ENCODE measurements at places on chromosomes 4 and X.

GRCh38 chr4:108544481-108544880 is 75.9 kb upstream of the RPL34 start:
- H3K27ac ChIP-seq: no peak overlapping the region
- H3K27me3 ChIP-seq: peaks cover 2% of the 10 kb centered on the region
- H3K36me3 ChIP-seq: peaks cover 5% of the 10 kb centered on the region
- no peaks in the 10 kb centered on the region for H3K4me1 ChIP-seq
- DNase-seq: no peak

DNA sequence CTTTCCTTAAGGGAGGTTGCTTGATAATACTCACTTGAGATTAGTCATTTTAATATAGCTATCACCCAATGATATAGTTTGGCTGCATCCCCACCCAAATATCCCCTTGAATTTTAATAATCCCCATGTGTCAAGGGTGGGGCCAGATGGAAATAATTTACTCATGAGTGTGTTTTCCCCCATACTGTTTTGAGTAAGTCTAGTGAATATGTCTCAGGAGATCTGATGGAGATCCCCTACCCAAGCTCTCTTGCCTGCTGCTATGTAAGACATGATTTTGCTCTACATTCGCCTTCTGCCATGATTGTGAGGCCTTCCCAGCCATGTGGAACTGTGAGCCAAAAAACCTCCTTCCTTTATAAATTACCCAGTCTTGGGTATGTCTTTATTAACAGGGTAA is 539.7 kb upstream of the GRID2 start:
- H3K27me3 ChIP-seq: peaks cover 3% of the 10 kb centered on the region
- peaks cover 14% of the 10 kb centered on the region for H3K4me1 ChIP-seq
- no peak overlapping the region for H3K4me3 ChIP-seq
- DNase-seq: no peak
- no peak overlapping the region for H3K27ac ChIP-seq

- H3K27me3 ChIP-seq: no peaks in the 10 kb centered on the region
- no peaks in the 10 kb centered on the region for H3K36me3 ChIP-seq
- no peak overlapping the region for H3K27ac ChIP-seq
- DNase-seq: no peak
- no peaks in the 10 kb centered on the region for H3K4me1 ChIP-seq
- no peak overlapping the region for H3K4me3 ChIP-seq
Observed at GRCh38 chr4:7173841-7174449, 18.4 kb upstream of the SORCS2 start.

DNA sequence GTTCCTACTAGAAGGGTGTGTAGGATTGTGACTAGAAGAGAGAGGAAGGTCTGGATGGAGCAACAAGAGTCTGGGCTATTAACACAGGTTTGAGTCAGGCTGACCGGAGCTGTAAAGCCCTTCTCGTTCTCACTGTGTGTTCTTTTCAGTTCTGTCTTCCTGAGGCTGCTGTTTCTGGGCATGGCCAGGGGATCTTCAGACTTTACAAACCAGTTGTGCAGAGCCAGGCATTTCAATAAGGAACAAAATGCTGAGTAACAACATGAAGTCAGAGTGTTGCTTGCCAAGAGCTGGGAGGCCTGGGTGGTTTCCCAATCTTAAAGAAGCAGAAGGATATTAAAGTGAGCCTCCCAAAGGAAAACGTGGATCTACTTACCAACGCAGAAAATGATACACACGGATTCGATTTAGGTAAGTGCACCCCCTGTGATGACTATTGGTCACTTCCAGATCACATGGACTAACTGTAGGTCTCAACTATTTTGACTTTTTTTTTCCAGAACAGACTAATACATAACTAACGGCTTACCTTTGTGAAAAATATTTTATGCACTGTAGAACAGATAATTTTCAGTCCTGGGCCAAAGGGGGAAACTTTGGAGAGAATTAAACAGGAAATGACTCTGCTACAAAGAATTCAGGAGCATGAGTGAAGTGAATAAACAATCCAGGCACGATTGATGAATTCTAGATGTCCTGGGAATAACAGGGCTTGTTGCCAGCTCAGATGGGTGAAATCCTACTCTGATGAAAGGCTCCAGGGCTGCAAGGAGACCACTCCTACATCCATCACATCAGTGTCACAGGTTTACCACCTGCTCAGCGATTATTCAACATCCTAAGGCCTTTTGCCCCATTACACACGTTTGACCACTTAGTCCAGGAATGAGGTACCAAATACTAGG is 94.5 kb downstream of the ANXA3 start:
- no peaks in the 10 kb centered on the region for H3K27me3 ChIP-seq
- peak overlapping the region; percentile 22 for H3K27ac ChIP-seq
- no peaks in the 10 kb centered on the region for H3K36me3 ChIP-seq
- DNase-seq: no peak
- H3K4me3 ChIP-seq: no peak overlapping the region

- peak overlapping the region; percentile 92 for H3K27ac ChIP-seq
- peak overlapping the region; percentile 89 for H3K4me3 ChIP-seq
- peak; percentile 73 for DNase-seq
Observed at GRCh38 chr4:140149846-140150635, 3.9 kb downstream of the MAML3 start.

DNA sequence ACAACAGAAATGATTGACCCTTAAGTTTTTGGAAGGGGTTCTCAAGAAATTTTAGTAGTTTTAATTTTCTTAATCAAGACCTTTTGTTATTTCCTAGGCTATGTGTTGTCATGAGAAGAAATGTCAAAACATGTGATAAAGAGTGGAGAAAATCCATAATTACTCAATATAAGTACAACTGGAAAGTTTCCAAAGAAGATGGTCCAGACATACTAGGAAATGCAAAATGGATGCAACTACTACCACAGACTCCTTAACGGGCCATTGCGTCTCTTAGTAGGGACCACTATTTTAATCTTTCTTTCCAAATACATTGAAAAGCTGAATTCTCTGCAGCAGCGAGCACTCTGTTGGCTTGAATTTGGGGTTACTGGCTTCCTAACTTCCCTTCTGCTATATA is 148.8 kb downstream of the NWD2 start:
- no peaks in the 10 kb centered on the region for H3K27me3 ChIP-seq
- no peaks in the 10 kb centered on the region for H3K36me3 ChIP-seq
- H3K27ac ChIP-seq: no peak overlapping the region
- DNase-seq: no peak

DNA sequence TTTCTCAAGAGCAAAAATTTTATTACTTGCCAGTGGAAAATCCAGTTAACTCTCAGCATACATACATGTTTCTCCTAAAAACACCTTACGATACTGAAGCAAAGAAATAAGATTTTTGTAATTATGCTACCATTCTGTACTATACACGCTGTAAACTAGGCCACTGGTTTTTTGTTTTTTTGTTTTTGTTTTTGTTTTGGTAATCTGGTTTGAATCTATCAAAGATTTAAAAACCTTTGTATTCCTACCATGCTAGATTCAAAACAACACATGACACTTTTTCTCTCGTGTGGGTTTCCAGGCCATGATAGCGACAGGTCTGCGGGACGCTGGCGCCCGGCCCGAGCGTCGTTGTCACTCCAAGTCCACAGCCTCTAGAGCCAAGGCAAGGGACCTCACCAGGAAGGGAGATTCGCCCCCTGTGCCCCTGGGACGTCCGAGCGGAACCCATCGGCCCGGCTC is 723 bp downstream of the TMEM192 start:
- H3K27me3 ChIP-seq: peaks cover 3% of the 10 kb centered on the region
- peaks cover 3% of the 10 kb centered on the region for H3K36me3 ChIP-seq
- peak overlapping the region; percentile 80 for H3K4me3 ChIP-seq
- peaks cover 15% of the 10 kb centered on the region for H3K4me1 ChIP-seq

DNA sequence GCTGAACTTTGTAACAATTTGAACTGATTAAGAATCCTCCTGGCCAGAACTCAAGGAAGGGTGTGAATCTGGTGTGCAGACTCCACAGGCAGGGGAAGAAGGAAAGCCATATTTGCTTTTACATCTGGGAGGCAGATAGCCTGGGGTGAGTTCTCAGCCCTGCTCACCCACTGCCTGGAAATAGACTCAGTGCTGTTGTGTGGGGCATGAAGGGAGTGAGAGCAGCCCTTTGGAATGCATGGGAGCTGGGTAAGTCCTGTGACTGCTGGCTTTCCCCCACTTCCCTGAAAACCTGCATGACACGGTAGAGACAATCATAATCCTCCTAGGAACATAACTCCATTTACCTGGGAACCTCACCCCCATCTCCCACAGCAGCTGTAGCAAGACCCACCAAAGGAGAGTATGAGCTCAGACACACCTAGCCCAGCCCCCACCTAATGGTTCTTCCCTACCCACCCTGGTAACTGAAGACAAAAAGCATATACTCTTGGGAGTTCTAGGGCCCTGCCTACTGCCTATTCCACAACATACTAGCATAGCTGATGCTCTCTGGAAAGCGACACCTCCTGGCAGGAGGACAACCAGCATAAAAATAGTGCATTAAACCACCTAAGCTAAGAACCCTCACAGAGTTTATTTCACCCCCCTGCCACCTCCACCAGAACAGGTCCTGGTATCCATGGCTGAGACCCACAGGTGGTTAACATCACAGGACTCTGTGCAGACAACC is 59.3 kb upstream of the UBQLN2 start:
- H3K4me1 ChIP-seq: peaks cover 7% of the 10 kb centered on the region
- H3K36me3 ChIP-seq: no peaks in the 10 kb centered on the region
- no peak overlapping the region for H3K27ac ChIP-seq
- no peaks in the 10 kb centered on the region for H3K27me3 ChIP-seq

- no peak overlapping the region for H3K27ac ChIP-seq
- no peaks in the 10 kb centered on the region for H3K27me3 ChIP-seq
- no peaks in the 10 kb centered on the region for H3K4me1 ChIP-seq
- peak; percentile 48 for DNase-seq
- H3K4me3 ChIP-seq: no peak overlapping the region
Observed at GRCh38 chrX:53239474-53239873, 14.5 kb upstream of the KDM5C start.

DNA sequence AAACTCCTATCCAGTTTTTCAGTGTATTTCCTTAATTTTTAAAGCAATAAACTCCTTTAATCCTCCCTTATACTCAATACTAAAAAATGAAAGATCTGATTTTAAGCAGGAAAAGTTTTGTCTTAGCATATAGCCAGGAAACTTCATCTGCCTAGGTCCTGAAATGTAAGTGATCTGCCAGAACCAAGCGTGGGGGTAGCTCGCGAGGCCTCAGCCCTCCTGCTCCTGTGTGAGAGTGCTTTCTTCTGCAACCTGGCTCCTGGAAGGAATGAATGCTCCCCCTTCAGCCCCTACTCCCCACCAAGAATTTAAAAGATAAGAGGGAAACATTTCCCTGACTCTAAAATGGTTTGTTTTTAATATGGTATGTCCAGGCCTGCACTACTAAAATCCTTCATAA is 160.1 kb downstream of the CBR4 start:
- no peaks in the 10 kb centered on the region for H3K36me3 ChIP-seq
- H3K27me3 ChIP-seq: no peaks in the 10 kb centered on the region
- peaks cover 59% of the 10 kb centered on the region for H3K4me1 ChIP-seq
- H3K4me3 ChIP-seq: peak overlapping the region; percentile 32
- DNase-seq: no peak

- no peak for DNase-seq
- no peak overlapping the region for H3K27ac ChIP-seq
- peaks cover 12% of the 10 kb centered on the region for H3K36me3 ChIP-seq
- no peaks in the 10 kb centered on the region for H3K27me3 ChIP-seq
Observed at GRCh38 chrX:154348114-154348531, 26.3 kb downstream of the FLNA start.

GRCh38 chr4:102761296-102761701 is 531 bp upstream of the MANBA start:
- peaks cover 14% of the 10 kb centered on the region for H3K36me3 ChIP-seq
- H3K27ac ChIP-seq: peak overlapping the region; percentile 86
- DNase-seq: no peak
- H3K4me1 ChIP-seq: peaks cover 33% of the 10 kb centered on the region

GRCh38 chr4:179698321-179698720 is 2256.1 kb upstream of the AGA start:
- no peak overlapping the region for H3K27ac ChIP-seq
- no peaks in the 10 kb centered on the region for H3K4me1 ChIP-seq
- no peak for DNase-seq
- no peak overlapping the region for H3K4me3 ChIP-seq
- no peaks in the 10 kb centered on the region for H3K36me3 ChIP-seq

GRCh38 chrX:102154900-102155805 is 624 bp downstream of the BEX5 start:
- peak overlapping the region; percentile 97 for H3K27ac ChIP-seq
- H3K36me3 ChIP-seq: no peaks in the 10 kb centered on the region
- DNase-seq: no peak
- peak overlapping the region; percentile 98 for H3K4me3 ChIP-seq
- H3K4me1 ChIP-seq: peaks cover 9% of the 10 kb centered on the region
- peaks cover 16% of the 10 kb centered on the region for H3K27me3 ChIP-seq

DNA sequence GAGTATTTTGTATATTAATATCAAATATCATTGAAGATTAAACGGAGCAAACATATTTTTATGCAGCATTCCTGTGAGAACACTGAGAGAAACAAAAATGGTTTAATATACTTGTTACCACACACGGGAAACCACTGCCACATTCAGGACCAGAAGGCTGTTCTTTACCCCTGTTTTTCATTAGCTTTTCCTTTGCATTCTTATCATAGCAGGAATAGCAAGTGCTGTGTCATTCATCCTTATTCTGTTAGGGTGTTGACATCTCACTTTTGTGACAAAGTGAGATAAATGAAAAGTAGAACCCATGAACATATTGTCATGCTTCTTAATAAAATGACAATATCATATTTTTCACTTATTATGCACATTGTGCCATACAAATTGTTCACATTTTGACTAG is 212.4 kb upstream of the NDST4 start:
- H3K27ac ChIP-seq: no peak overlapping the region
- peaks cover 15% of the 10 kb centered on the region for H3K4me1 ChIP-seq
- H3K27me3 ChIP-seq: no peaks in the 10 kb centered on the region

DNA sequence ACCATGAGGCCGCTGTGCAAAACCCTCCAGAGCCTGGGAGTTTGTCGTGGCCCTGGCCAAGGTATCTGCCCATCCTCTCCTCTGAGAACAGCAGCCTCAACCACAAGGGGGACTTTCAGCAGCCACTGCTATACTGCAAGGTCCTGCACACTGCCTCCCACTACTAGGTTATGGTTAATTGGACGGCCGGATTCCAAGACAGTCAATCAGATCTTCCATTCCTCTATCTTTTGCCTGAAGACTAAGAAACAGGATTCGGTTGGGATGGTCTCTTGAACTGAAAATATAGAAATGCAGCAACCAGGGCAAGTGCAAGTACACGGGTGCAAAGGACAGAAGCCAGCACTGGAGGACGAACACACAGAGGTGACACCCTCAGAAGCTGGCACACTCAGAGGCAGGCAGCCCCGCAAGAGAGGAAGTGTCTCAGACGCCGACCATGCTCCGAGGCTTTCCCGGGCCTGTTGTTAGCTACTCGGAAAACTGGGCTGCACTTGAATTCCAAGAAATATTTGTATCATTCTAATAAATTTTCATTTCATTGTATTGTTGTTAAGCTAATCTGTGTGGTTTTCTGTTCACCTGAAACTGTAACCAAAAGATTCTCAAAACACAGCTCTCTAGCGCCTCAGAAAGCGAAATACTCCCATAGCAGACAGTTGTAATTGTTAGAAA is 63.3 kb downstream of the AFAP1 start:
- H3K27ac ChIP-seq: peak overlapping the region; percentile 6
- H3K4me3 ChIP-seq: no peak overlapping the region
- H3K36me3 ChIP-seq: peaks cover 27% of the 10 kb centered on the region
- DNase-seq: peak; percentile 54
- H3K4me1 ChIP-seq: peaks cover 54% of the 10 kb centered on the region

- no peaks in the 10 kb centered on the region for H3K27me3 ChIP-seq
- no peak overlapping the region for H3K27ac ChIP-seq
- no peak for DNase-seq
- H3K4me3 ChIP-seq: no peak overlapping the region
- H3K36me3 ChIP-seq: no peaks in the 10 kb centered on the region
- no peaks in the 10 kb centered on the region for H3K4me1 ChIP-seq
Observed at GRCh38 chr4:126081336-126081735, 766.6 kb downstream of the FAT4 start.
